ENCODE measurements at places on chromosomes 11 and 22.

GRCh38 chr11:77212314-77213007, 84.4 kb downstream of the MYO7A start:
- no peak for DNase-seq

GRCh38 chr11:77038029-77038824, 4.0 kb downstream of the B3GNT6 start:
- no peak for DNase-seq

DNA sequence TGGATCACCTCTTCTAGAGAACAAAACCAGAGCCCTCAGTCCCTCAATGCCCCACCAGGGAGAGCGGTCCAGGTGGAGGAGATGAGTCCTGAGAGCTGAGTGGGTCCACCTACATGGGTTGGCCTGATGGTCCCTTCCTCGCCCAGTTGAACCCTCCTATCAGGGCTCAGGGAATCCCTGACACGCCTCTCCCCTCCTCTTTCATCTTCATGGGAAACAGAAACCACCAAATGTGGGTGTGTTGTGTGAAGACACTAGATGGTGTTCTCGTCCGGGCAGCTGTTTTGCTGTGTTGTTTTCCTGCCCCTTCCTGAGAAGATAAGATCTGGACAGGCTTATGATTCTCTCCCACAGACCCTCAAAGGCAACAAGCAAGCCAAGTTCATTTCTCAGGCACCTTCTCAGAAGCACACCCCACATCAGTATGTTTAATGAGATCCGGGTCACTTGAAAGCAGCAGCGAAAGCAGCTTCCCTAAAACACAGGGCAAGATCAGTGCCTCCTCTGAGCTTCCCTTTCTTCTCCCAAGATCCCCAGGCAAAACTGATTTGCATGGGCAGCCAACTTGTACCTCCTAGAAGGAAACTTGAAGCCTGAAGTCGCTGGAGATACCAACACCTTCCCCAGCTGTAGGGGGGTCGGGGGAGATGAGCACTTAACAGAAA, 35.3 kb upstream of the POU2AF1 start:
- DNase-seq, result no peak

DNA sequence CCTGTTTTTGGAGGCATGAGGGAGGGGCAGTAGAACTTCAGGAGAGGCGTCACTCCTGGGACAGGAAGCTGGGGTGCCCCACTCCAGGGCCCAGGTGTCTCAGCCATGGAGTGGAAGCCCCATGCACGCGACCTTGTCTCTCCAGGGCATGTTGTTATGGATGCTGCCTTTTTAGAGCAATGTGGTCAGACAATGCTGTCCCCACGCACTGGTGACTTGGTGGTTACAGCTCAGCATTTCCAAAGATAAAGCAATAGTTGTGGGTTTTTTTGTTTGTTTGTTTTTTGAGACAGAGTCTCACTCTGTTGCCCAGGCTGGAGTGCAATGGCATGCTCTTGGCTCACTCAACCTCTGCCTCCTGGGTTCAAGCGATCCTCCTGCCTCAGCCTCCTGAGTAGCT, 22.3 kb downstream of the EIF4G2 start:
- DNase-seq, result no peak

DNA sequence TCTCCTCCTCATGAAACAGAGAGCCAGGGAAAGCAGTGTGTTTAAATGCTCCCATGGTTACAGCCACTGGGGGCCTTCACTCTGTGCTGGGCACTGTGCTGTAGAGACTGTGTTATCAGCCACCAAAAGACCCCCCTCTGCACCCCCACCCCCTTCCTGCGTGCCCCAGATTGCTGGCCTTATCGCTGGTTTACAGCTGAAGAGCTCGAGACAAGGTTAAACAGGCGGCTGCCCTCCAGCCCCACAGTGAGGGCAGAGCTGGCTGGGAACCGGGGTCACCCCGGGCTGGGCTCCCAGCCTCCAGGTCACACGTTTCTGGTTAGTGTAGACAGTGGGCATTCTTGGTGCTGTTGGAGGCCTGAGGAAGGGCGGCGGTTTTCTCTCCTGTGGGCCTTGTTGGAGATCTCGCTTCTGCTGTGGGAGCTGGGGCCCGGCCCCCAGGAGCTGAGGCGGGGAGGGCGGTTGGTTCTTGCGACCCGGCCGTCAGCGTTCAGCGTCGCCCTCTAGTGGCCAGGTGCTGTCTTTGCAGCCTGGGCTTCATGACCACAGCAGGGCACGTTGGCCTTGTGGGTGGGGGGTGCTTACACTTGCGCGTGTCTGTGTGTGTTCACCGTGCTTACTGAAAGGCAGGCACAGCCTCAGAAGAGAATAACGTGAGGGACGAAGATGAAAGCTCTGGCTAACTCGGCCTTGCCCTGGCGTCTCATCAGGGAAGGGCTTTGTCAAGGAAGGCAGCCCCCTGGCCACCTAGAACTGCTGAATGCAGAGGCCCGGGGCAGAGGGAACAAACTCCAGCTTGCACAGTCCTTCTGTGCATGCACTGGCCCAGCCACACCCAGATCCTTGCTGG, 40.8 kb downstream of the TBC1D22A start:
- DNase-seq, result peak; percentile 52
